ENCODE measurements at places on chromosomes 6 and 20.

- peak; percentile 24 for DNase-seq
Measured at GRCh38 chr6:5337573-5337972, 76.3 kb downstream of the FARS2 start.

GRCh38 chr20:2387180-2387577, 6.5 kb downstream of the TGM6 start:
- peak; percentile 18 for DNase-seq

DNA sequence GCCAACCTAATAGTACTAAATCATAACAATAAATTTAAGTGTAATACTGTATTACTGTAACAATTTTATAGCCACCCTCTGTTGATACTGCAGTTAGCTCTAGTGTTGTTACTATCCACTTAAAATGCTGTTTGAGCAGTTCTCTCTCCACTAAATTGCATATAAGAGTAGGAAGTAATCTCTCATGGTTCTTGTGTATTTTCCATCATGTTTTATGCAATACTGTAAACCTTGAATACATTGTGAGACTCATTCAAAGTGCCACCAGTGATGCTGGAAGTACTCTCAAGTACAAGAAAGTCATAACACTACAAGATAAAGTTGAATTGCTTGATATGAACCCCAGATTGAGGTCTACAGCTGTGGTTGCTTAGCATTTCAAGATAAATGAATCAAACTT, 65.5 kb downstream of the WASF1 start:
- DNase-seq, result no peak

DNA sequence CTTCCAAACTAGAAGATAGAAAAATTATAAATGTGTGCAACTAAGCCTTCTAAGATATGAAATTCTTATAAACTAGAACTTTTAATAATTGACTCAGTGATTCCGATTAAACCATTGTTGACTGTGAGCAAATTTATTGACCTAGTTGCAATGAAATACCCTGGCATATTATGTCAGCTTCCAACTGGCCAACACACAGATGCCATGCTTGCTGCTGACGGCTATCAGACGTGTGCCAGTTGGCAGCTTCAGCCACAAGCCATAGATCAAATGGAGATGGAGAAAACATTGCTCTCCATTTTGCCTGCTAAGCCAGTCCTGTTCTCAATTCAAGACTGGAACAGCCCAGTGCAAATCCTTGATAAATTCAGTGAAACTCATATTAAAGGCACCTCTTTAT, 101.7 kb upstream of the HDGFL1 start:
- DNase-seq, result no peak
